ENCODE measurements at places on chromosomes 11 and 22.

- DNase-seq = no peak
Measured at GRCh38 chr11:12581923-12582322, 92.3 kb upstream of the TEAD1 start.

- DNase-seq = no peak
Measured at GRCh38 chr22:44272401-44272771, 40.4 kb downstream of the SHISAL1 start.

DNA sequence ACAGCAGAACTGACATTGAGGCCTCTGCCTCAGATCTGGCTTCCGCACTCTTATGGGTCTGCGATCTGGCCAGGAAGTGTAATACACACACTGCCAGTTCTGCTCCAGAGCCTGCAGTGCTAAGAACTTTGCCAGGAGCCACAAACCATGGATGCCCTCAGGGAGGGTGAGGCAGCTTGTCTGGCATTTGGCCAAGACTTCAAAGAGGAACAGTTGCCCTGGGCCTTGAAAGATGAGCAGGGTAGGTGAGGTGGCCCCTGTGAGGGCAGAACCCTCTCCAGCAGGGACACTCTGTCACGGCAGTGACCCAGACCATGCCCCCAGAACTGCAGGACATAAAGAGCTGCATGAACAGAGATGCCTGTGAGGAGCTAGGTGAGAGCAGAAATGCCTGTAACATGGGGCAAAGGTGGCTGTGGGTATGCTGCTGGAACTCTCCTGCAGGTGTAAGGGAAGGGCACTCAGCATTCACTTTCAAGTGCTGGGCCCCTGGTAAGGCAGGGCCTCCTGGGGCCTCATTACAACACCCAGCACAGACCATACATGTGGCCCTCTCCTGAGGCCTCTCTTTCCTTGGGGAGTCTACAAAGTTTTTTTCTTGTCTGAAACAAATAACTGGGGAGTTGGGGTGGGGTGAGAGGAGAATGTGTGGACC is 47.3 kb downstream of the NEU3 start:
- no peak for DNase-seq

DNA sequence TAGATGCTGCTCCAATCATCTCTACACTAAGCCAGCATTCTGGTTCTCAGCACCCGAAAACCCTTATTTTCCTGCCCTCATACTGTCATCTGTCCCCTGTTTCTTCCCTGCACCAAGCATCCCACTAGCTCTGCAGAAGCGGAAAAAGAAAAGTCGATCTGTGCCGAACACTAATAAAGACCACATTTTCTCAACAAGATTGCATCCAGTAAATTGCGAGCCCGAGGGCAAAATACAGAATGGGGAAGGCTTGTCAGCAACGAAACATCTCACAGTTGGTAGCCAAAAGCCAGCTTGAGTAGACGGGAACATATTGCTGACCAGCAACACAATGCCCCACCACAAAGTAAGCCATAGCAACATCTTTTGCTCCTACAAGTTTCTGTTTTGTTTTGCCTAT is 227.4 kb downstream of the CADM1 start:
- DNase-seq = no peak

- no peak for DNase-seq
Measured at GRCh38 chr11:65885231-65885630, 3.0 kb downstream of the FIBP start.

DNA sequence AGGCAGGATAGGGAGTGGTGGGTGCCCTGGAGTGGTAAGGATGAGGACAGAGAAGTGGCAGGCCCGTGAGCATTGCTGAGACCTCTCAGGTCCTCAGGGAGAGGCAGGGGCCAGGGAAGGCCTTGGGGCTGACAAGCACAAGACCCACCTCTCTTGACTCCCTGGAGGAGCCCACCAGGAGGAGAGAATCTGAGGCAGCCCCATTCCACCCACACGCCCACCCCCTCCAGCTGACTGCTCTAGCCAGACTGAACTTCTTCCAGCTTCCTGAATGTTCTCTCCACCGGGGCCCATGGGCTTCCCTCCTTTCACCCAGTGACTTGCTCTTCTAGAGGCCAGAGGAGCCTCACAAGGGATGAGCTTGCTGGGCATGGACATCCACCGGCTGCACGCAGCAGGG is 1403.0 kb downstream of the BRD1 start:
- no peak for DNase-seq

- no peak for DNase-seq
Measured at GRCh38 chr11:81394311-81394710, 1339.4 kb downstream of the FAM181B start.

- DNase-seq = no peak
Measured at GRCh38 chr11:35012467-35013191, 96.2 kb downstream of the PDHX start.

- no peak for DNase-seq
Measured at GRCh38 chr11:31812383-31813381, 1.6 kb upstream of the PAX6 start.

All from heart left ventricle (tissue), 16 donors.